ENCODE measurements at places on chromosomes 7 and 10. TPM values are rescaled to one million over a fixed set of nuclear protein-coding genes. Genes with fewer than 3 reads are reported as not detected.

GRCh38 chr10:79944428-79945395 lies 4.2 kb downstream of the SFTPD start:
- DNase-seq: peak; percentile 10
- H3K4me1 ChIP-seq: no peaks in the 10 kb centered on the region
- H3K4me3 ChIP-seq: no peak overlapping the region
- no peaks in the 10 kb centered on the region for H3K36me3 ChIP-seq
- H3K27me3 ChIP-seq: peaks cover 4% of the 10 kb centered on the region

- H3K27ac ChIP-seq: no peak overlapping the region
- no peak for DNase-seq
- H3K27me3 ChIP-seq: no peaks in the 10 kb centered on the region
- H3K4me1 ChIP-seq: no peaks in the 10 kb centered on the region
- H3K4me3 ChIP-seq: no peak overlapping the region
Observed at GRCh38 chr7:49321843-49322242, 397.5 kb downstream of the CDC14C start.

DNA sequence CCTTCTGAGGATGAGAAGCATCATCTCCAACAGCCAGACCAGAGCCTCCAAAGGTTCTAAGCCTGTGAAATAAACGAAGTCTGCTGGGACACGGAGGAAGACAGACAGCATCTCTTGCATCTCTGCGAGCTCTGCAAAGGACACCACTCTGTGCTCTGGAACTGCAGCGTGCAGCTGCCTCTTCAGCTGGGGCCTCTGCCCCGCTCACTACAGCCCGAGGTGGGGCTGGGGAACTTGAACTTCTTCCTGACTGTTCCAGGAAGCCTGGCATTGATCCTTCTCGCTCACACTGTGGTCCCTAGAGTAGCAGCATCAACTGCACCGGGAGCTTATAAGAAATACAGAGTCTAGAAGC lies 163.3 kb downstream of the USP6NL start:
- no peak overlapping the region for H3K27ac ChIP-seq
- peaks cover 21% of the 10 kb centered on the region for H3K4me1 ChIP-seq
- H3K4me3 ChIP-seq: no peak overlapping the region
- no peaks in the 10 kb centered on the region for H3K36me3 ChIP-seq
- no peak for DNase-seq

The DYNC1I1 gene
- total RNA-seq: not detected

DNA sequence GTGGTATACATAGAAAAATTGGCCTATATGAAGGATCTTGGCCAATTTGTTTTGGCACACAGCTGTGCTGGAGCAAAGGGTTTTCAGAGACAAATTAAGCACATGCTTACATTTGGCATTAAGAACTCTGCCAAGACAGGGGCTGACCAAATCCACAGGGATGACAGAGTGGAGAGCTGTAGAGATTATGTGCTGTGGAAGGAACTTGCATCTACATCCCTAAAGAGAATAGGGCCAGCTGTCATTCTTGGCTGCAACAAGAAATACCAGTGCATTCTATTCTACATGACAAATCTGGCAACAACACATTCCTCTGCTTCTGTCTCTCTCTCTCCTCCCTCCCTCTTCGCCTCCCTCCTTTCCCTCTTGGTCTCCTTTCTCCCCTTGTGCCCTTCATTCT lies 75.6 kb downstream of the POM121L12 start:
- H3K36me3 ChIP-seq: no peaks in the 10 kb centered on the region
- H3K4me1 ChIP-seq: no peaks in the 10 kb centered on the region

GRCh38 chr10:105026566-105026965 lies 385.5 kb downstream of the SORCS3 start:
- H3K36me3 ChIP-seq: no peaks in the 10 kb centered on the region
- no peak overlapping the region for H3K4me3 ChIP-seq
- no peaks in the 10 kb centered on the region for H3K27me3 ChIP-seq
- no peaks in the 10 kb centered on the region for H3K4me1 ChIP-seq
- DNase-seq: no peak

GRCh38 chr7:16318989-16319915 lies 102.1 kb downstream of the CRPPA start:
- no peaks in the 10 kb centered on the region for H3K36me3 ChIP-seq
- no peaks in the 10 kb centered on the region for H3K4me1 ChIP-seq
- no peaks in the 10 kb centered on the region for H3K27me3 ChIP-seq
- H3K27ac ChIP-seq: no peak overlapping the region
- H3K4me3 ChIP-seq: no peak overlapping the region

GRCh38 chr7:77950548-77950947 lies 152.0 kb downstream of the PHTF2 start:
- no peaks in the 10 kb centered on the region for H3K27me3 ChIP-seq
- no peak for DNase-seq
- H3K4me1 ChIP-seq: peaks cover 11% of the 10 kb centered on the region
- H3K36me3 ChIP-seq: peaks cover 10% of the 10 kb centered on the region
- H3K27ac ChIP-seq: no peak overlapping the region

The OR2A5 gene
- not detected for total RNA-seq

GRCh38 chr10:86941991-86942421 lies 15.4 kb downstream of the MMRN2 start:
- H3K27me3 ChIP-seq: peaks cover 5% of the 10 kb centered on the region
- H3K36me3 ChIP-seq: no peaks in the 10 kb centered on the region
- no peak for DNase-seq
- H3K4me3 ChIP-seq: no peak overlapping the region
- H3K4me1 ChIP-seq: peaks cover 24% of the 10 kb centered on the region

DNA sequence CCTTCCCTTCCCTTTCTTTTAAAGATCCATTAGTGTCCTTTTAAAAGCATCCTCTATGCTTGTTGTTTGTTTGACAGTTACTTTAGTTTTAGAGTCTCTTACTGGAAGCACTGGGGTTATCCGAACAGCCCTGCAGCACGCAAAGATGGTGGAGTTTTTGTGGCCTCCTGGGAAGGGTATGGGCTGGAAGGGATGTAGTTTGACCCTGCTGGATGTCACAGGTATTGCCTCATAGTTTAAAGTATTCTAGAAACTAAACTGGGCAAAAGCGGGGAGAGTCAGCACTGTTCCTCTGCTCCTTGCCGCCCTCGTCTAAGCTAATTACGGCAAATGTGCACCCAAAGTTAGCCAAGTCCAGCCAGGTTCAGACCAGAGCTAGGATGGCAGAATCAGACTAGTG lies 35.8 kb upstream of the GNAI1 start:
- no peaks in the 10 kb centered on the region for H3K27me3 ChIP-seq
- DNase-seq: no peak
- no peaks in the 10 kb centered on the region for H3K36me3 ChIP-seq
- no peaks in the 10 kb centered on the region for H3K4me1 ChIP-seq
- no peak overlapping the region for H3K27ac ChIP-seq

DNA sequence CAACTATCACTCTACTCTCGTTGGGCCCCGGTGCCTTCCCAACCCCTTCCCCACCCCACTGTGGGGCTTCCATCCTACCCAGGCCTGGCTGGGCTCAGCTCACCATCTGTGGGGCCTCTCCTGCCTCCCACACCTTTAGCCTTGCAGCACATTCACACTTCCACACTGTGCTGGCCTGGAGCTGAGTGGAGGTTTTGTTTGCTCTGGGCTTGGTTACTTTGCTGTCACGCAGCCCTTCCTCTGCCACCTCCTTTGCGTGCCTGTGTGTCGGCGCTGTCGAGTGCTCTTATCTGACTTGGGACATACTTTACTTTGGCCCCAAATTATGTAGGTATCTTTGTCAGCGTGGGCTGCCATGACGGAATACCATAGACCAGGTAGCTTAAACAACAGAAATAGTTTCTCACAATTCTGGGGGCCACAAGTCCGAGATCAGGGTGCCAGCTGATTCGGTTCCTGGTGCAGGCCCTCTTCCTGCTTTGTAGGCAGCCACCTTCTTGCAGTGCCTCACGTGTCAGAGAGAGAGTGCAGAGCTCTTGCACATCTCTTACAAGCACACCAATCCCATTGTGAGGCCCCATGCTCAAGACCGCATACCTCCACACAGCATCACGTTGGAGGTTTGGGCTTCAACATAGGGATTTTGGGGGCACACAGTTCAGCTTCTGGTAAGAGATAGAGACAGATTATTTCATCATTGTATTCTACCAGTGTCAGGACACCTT lies 89.0 kb downstream of the CUL1 start:
- no peaks in the 10 kb centered on the region for H3K4me1 ChIP-seq
- H3K4me3 ChIP-seq: no peak overlapping the region
- peaks cover 61% of the 10 kb centered on the region for H3K36me3 ChIP-seq
- no peaks in the 10 kb centered on the region for H3K27me3 ChIP-seq
- DNase-seq: no peak

The FRMPD2 gene
- total RNA-seq: not detected

DNA sequence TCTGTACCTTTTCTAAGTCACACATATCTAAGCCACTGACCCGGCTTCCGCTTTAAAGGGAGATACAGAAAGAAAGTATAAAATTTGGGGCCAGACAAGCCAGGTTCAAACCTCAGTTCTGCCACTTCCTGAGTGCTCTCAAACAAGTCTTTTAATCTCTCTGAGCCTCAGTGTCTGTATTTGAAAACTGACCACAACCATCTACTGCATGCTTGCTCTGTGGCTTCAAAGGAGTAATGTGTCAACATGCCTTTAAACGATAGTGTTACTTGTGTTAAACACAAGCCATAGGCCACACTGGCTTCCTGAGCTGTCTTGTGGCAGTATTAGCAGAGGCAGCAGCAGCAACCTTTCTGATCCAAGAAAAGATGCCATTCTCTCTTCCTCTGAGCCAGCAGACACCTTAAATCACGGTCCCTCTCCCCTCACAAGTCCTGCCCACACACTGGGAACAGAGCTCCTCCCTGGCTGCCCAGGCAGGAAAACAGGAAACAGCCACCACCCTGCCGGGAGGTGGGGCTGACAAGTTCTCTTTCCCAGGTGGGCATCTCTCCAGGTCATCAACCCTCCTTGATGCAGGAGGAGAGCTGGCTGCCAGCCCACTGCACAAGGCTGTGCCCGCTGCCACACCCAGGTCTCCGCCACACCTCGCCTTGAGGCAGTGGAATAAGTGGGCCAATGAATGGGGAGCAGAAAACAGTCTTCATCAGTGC lies 10.7 kb downstream of the HIP1 start:
- H3K4me1 ChIP-seq: peaks cover 27% of the 10 kb centered on the region
- peak; percentile 65 for DNase-seq
- H3K27ac ChIP-seq: peak overlapping the region; percentile 84
- H3K27me3 ChIP-seq: no peaks in the 10 kb centered on the region
- H3K36me3 ChIP-seq: no peaks in the 10 kb centered on the region
- peak overlapping the region; percentile 10 for H3K4me3 ChIP-seq

DNA sequence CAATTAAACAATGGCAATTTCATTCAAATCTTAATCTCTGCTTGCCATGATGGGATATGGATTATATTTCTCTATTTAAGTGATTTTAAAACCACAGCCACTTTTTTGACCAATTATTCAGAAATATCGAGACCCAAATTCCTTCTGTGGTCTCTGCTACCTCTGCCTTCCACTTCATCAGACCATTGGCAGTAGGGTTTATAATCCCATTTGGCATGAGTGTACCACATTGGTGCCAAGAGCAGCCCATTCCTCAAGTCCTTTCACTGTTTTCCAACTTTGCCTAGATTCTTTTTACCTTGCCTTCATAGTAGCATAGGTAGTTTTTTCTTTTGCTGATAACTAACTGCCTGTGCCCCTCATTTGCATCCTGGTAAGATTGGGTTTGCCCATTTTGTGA lies 319.9 kb downstream of the ARL4A start:
- no peak overlapping the region for H3K4me3 ChIP-seq
- H3K27ac ChIP-seq: no peak overlapping the region
- no peaks in the 10 kb centered on the region for H3K4me1 ChIP-seq
- DNase-seq: no peak
- H3K36me3 ChIP-seq: no peaks in the 10 kb centered on the region

DNA sequence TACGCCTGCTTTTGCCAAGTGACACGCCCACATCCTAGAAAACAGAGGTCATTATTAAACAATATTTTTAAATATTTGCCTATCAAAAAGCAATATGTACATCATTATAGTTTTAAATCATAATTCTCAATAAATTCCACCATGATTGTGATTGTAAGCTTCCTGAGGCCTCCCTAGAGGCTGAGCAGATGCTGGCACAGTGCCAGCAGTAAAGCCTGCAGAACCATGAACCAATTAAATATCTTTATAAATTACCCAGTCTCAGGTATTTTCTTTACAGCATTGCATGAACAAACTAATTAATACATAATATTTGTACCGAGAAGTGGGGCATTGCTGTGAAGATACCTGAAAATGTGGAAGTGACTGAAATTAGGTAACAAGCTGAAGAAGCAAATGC lies 174.7 kb upstream of the TMEM196 start:
- no peak overlapping the region for H3K27ac ChIP-seq
- DNase-seq: no peak
- no peak overlapping the region for H3K4me3 ChIP-seq
- no peaks in the 10 kb centered on the region for H3K36me3 ChIP-seq
- H3K4me1 ChIP-seq: no peaks in the 10 kb centered on the region

All from activated CD4-positive, alpha-beta memory T cell treated with anti-CD3 and anti-CD28 coated beads, Interleukin-2, amount 10 ng/mL, durations not matched to agents 7 days and 5 days (primary cell).